ENCODE measurements at places on chromosomes 2 and 18.

DNA sequence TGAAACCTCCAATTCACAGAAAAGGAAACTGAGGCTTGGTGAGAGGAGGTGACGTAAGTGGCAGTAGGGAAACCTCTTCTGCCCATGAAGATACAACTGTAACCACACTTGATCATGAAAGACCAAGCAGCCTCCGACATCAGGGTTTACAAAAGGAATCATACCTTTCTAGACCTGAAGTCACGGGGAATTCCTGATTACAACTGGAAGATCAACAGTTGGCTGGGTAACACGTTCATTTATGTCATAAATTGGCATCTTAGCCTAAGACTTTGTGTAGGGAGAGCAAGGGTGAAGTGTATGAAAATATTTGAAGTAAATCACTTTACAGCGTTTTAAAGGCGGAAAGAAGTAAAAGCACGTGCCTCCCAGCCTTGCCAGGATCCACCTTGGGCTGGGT, 922 bp downstream of the HS1BP3 start:
- no peak for DNase-seq

DNA sequence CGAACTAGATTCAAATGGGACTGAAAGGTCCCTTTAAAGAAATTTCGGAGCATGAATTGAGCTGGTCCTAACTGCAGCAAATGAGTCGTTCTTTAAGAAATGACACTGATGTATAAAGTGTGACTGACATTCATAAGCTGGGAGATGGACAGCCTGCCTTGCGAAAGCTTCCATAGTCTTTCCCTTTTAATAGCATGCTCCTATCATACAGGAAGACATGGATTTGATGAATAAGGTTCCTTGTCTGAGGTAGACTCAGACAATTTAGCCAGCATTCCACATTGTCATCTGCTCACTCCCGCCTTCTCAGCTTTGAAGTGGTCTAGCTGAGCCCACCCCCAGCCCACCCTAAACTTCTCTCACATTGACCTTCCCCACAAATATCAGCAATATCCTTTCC, 264.9 kb downstream of the TSN start:
- no peak for DNase-seq

DNA sequence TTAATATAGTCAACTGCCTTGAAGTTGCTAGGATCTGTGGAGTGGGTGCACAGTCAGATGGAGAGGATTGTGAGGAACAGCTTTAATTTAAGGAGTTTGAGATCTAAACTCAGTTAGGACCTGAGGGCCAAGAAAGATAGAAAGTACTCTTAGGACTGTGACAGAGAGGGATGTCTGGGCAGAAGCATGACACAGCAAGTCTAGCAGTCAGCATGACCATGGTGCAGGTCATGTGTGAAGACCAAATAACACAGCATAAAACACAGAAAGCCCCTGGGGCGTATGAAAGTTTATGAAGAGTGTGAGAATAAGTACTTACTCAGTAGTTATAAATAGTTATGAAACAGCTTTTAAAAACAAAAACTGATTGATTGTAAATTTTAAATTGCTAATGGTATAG, 107.2 kb downstream of the GALNT1 start:
- DNase-seq = no peak

DNA sequence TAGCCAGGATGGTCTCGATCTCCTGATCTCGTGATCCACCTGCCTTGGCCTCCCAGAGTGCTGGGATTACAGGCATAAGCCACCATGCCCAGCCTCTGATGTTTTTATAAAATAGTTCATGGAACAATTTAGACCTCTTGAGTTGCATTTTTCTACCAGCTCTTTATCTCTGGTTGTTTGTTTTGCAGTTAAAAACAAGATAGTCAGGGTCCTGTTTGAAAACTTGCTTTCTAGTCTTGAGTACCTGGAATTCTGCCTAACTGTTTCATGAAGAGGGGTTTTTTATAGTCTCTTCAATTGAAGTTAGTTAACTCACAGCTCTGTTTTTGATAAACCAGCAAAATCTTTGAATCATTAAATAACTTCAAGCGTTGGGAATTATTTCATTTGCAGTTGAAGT, 244.8 kb downstream of the PARD3B start:
- DNase-seq = no peak

GRCh38 chr2:215695861-215696260, 260.0 kb upstream of the FN1 start:
- DNase-seq = no peak

- DNase-seq = no peak
Measured at GRCh38 chr2:11617984-11618707, 51.8 kb downstream of the NTSR2 start.

DNA sequence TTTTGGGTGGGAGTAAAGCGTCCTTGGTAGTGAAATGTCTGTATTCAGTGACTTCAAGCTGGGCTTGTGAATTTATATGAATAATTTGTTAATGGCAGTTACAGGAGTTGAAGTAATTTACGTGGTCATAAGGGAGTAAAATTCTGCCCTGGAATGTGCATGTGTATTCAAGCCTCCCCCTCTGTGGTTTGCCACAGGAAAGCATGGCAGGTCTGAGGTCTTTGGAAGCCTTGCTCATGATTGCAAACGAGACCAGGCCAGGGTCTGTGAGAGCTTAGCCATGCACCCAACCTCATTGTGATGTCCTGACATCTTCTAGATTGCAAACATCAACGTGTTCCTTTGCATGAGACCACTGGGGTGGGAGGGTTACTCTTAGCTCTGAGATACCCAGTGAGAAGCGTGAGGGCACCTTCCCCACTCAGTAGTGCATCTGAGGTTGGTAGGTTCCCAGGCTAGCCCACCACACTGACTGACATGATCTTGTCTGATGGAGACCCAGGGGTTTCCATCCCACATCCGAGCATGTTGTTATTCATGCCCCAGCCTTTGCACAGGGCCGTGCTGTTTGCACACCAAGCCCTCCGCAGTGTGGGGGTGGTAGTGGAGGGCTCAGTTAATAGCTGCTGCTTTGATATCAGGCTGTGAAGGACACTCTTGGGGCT, 216.5 kb downstream of the KLHL29 start:
- DNase-seq = no peak

- no peak for DNase-seq
Measured at GRCh38 chr18:46334868-46335281, 230.7 kb downstream of the HAUS1 start.

DNA sequence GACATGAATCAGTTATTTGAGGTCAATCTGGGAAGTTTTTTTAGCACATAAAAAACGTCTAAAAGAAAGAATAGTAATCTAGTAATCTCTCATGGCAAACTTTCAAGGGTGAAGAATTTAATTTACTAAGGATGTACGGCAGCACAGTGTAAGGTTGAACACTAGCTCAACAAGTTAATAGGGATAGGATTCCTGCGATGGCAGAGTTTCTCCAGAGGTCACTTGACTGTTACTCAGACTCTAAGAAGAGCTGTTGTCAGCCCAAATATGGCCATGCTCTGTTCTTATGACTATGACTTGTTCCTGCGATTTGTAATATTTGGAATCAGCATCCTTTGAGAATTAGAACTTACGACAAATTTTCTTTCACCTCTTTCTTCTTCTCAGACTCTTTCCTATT, 553.3 kb upstream of the TNP1 start:
- DNase-seq = no peak

GRCh38 chr18:35950628-35950982, 21.9 kb upstream of the RMP24 start:
- DNase-seq = no peak

DNA sequence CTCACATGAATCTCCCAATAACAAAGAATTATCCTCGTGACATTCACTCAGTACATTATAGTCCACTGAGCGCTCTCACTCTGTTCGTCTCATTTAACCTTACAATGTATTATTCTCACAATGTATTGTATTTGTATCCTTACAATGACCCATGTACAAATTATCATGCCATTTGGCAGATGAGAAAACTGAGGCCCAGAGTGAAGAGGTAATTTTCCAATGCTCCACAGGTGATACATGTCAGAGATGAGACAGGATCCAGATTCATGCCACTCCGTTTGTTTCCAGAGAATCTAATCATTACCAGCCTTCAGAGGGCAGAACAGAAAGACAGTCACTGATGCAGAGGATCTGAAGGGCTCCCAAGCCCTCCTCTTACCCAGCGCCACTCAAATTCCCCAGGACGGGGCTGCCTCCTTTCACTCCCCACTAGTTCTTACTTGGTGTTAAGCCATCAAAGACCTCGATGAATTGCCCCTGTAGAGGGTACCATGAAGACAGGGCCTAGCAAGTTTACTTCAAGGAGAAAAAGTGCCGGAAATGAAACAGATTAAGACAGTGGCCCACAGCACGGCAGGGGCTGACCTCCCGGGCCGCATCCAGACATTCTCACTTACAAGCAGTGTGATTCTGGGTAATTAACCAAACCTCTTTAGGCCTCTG, 98.4 kb upstream of the MBOAT2 start:
- DNase-seq = no peak

DNA sequence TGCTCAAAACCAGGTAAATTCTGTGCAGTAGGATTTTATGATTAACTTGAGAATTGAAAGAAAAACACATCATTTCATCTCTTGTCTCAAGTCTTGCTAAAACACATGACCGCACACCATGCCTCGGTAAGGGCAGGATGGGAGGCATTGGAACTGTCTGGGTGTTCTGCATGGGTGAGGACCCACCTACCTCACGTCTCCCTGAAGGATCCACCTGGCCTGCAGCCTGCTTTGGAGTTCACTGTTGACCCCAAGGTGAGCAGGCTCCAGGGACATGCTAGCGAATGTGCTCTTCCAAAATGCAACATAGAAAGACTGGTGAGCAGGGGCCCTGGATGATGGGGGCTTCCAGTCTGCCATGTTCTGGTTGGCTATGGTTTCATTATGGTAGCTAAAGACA, 131.5 kb downstream of the NCK2 start:
- DNase-seq = no peak

DNA sequence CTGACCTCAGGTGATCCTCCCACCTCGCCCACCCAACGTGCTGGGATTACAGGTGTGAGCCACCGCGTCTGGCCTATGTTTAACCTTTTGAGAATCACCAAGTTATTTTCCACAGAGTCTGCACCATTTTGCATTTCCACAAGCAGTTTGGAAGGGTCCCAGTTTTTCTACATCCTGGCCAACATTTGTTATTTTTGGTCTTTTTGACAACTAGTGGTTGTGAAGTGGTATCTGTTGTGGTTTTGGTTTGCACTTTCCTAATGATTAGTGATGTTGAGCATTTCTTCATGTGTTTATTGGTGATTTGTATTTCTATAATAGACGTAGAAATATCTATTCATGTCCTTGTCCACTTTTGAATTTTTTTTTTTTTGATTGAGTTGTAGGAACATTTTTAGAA, 67.9 kb downstream of the BIRC6 start:
- DNase-seq = no peak

GRCh38 chr2:241617431-241618154, 19.4 kb downstream of the THAP4 start:
- no peak for DNase-seq

- no peak for DNase-seq
Measured at GRCh38 chr2:200219309-200220113, 87.0 kb upstream of the SPATS2L start.

DNA sequence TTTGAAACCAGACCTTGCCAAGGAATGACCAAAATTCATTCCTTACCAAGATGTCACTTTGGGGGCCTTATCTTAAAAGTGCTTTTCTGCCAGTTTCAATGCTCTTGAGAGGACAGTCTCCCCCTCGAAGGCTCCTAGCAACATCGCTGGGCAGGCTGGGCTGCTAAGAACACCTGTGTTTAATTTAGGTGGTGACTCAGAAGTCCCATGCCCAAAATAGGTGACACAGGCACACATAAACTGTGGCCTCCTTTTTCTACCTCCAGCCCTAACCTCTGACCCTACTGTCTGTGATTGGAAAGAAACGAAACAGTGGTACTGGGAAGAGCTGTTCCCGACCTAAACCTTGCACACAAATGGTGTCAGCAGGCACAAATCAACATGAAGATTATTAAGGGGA, 28.7 kb upstream of the ROCK2 start:
- no peak for DNase-seq

GRCh38 chr2:137764646-137765045, 199.6 kb upstream of the HNMT start:
- no peak for DNase-seq

GRCh38 chr18:27843783-27844777, 332.9 kb downstream of the CDH2 start:
- no peak for DNase-seq

DNA sequence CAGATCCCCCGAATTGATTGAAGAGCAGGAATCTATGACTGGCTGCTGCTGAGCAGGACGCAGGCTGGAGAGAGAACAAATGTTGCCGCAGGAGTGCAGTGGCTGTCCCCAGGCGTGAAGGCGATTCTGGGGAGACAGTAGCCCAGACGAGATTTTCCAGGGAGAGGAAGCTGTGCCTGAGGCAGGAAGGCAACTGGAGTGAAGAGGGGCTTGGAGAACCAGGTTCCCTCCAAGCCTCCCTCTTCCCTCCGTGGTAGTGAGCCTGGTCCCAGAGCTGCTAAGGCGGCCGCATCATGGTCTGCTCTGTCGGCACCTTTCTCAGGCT, 1.3 kb upstream of the NPPC start:
- no peak for DNase-seq

DNA sequence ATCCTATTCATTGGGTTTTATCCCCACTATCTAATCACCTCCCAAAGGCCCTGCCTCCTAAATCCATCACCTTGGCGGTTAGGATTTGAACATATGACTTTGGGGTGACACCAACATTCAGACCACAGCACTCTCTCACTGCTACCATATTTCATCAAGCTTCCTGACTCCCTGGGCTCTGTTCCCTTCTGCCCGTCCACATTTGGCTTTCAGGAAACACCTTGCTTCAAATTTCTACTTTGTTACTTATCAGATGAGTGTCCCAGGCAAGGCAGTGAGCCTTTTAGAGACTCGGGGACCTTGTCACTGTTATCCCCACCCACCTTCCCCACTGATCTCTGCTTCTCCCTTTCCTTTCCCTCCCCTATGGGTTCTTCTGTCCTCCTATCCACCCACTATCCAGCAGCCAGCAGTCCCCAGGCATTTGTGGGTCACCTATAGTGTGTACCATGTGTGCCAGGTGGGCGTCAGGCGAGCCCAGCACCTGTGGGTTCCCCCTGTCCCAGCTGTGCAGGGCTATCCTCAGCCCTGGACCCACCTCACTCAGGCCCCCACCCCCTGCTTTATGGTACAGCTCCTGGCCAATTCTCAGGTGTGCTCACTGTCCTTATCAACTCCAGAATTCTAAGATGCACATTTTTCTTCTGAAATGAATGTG, 230.9 kb downstream of the LOXHD1 start:
- no peak for DNase-seq

GRCh38 chr18:60739212-60739611, 366.6 kb upstream of the MC4R start:
- no peak for DNase-seq

GRCh38 chr2:88067598-88067997, at the start of gene SMYD1:
Gene SMYD1 (plus strand): TSS chr2:88067825. CDS start chr2:88067865, 40 bp downstream.
- DNase-seq = no peak

GRCh38 chr2:2362181-2362580, 31.1 kb upstream of the MYT1L start:
- DNase-seq = no peak

DNA sequence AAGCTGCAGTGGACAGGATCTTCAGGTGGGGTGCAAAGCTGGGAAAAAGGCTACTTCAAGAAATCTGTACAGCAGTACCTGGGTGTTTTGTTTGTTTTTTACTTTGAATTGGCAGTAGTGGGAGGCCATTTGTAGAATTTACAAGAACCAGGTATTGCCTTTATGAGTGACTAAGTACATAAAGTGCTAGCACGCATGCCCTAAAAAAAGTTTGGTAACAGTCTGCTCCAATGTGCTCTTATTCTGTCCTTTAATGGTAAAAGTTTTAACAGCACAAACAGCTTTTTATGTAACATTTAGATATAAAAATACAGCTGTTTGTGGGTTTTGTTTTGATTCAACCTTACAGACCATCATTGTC, 17.2 kb downstream of the REV1 start:
- no peak for DNase-seq

GRCh38 chr2:153871231-153872221, at the start of gene GALNT13:
Gene GALNT13 (plus strand): TSS chr2:153871922.
- peak; percentile 28 for DNase-seq

All from forelimb muscle (tissue), 1 donor.